ENCODE measurements at places on chromosomes 5 and 9.

GRCh38 chr5:170273968-170274710, 23.4 kb downstream of the LCP2 start:
- no peak for DNase-seq

GRCh38 chr9:87505869-87506678, 8.4 kb downstream of the DAPK1 start:
- DNase-seq = no peak

DNA sequence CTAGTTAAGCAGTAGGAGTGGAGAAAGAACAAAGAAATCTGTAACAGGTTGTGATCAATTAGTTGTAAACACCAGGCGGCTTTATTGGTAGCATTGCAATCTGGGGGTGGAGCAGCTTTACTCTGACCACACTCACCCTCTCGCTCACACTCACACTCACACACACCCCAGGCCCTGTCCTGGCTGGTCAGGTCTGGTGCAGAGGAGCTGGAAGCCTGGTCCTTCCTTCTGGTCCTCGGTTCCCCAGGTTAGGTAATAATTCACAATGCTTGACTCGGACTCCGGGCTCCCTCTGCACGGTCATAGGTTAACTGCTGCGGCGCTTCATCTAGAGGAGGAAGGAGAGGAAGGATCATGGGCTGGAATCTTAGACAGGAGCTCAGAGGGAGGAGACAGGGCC, 1.6 kb downstream of the CCL19 start:
- DNase-seq = no peak

GRCh38 chr5:58496488-58496887, 5.3 kb downstream of the GAPT start:
- no peak for DNase-seq

DNA sequence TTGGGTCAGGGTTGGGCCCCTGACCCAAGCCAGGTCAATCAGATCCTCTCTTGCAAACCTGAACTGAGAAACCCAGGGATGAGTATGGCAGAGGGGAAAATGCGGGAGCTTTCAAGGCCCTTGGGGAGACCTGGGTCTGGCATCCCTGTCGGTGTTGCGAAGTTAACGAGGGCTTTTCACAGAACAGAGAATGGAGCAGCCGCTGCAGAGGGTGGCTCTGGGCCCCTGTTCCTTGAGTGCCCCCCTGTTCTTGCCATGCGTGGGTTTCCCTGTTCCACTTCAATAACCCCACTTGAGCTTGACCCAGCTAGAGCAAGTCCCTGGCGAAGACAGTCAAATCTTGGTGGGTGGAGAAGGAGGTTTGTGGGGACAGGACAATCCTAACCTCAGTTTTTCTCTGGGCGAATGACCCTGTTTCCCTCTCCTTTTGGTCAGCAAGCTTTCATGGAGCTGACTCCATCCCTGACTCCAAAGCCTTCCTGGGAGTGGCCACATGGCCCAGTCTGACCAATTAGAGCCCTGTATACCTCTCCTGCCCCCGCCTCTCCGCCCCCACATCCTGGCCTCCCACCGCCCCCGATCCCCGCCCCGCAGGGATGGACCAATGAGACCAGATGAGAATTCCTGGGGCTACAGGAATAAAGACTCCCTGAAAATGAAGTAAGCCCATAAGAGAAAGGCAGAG, 2.9 kb upstream of the VDAC1 start:
- no peak for DNase-seq

DNA sequence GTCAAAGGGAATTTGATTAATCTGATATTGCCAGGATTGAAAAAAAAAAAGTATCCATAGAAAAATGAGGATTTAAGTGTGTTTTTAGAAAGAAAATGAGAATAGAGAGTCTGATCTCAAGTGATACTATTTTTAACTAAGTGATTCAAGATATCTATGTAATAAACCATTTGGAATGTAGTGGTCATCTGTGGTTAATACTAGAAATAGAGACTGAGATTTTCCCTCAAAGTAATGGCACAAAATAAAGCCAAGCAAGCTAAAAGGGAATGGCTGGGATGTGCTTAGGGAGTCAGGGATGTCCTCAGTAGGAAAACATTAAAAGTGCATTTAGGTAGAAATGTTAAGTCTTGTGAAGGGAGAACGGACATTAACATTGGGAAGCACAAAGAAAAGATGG, 90.6 kb downstream of the FBXO4 start:
- no peak for DNase-seq

GRCh38 chr5:96999856-97000255, 64.0 kb downstream of the LNPEP start:
- DNase-seq = no peak

DNA sequence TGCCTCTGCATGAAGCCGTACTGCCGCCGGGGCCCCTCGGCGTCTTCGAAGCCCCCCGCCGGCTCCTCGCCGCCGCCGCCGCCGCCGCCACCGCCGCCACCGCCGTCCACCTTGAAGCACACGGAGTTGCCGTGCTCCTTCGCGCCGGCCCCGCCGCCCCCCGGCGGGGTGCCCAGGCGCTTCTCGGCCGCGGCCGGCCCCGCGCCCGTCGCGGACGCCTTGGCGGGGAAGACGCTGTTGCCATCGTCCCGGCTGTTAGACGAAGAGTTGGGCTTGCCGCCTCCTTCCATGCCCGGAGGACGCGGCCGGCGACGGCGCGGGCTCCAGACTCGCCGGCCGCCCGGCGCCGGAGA, 400 bp downstream of the HCN1 start:
- DNase-seq = no peak

GRCh38 chr9:127883959-127884358, 6.5 kb upstream of the AK1 start:
- DNase-seq = no peak

- no peak for DNase-seq
Observed at GRCh38 chr5:31832966-31833365, 194.0 kb downstream of the PDZD2 start.

DNA sequence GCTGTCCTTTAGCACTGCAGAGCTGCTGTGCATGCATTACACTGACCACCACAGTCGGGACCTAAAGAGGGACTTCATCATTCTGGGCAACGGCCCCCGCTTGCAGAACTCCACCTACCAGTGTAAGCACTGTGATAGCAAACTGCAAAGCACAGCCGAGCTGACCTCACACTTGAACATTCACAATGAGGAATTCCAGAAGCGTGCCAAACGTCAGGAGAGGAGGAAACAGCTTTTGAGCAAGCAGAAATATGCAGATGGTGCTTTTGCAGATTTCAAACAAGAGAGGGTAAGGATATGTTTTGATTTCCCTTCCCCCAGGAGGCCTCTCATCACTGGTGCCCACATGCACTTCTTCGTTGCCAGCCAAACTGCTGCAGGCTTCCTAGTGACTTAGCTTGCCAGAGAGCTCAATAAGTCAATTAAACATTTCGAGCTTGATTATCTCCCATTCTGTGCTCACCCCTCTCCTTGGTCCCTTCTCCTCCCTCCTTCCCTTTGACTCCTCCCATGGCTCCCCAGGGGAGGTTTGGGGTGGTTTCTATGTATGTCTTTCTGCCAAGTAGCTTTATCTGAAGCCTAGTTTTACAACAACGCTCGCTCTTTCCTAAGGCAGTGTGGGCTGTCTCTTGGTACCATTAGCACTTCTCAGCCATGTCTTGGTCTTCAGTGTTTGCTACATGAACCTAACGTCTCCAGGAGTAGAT, 66.7 kb downstream of the ZNF462 start:
- no peak for DNase-seq

DNA sequence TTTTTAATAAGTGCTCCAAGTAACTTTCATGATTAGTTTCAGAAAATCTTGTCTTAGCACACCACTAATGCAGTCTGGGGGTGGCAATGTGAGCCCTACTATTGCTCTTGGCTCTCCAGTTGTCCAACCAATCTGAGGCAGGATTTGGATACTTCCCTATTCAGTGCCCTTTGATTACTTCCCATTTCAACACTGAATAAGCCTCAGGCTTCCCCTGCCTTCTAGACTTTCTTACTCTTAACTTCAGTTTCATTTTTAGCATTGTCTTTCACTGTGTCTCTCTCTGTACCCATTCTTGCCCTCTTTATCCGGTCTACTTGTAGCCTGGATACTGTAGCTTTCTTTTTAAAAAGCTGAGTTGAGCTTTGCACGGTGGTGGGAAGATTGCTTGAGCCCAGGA, 186.1 kb downstream of the C9orf152 start:
- DNase-seq = no peak

GRCh38 chr9:75713335-75713734, 177.1 kb upstream of the PCSK5 start:
- no peak for DNase-seq

DNA sequence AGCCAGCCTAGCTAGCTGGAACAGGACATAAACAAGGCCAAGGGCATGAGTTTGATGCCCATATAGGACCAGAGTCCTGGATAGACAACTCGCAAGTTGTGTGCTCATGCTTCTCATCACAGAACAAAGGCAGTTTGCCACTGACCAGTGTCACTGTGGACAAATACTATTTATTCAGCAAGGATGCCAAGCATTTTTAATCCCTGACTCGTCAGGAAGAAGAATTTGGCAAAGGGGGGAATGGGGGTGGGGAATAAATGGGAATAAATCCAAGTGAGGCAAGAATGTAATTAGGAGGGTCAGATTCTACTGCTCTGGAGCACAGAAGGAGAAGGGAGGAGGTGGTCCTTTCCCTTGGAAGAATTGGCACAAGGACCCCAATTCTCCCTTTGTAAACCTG, 46.8 kb upstream of the ANKRD55 start:
- DNase-seq = no peak

DNA sequence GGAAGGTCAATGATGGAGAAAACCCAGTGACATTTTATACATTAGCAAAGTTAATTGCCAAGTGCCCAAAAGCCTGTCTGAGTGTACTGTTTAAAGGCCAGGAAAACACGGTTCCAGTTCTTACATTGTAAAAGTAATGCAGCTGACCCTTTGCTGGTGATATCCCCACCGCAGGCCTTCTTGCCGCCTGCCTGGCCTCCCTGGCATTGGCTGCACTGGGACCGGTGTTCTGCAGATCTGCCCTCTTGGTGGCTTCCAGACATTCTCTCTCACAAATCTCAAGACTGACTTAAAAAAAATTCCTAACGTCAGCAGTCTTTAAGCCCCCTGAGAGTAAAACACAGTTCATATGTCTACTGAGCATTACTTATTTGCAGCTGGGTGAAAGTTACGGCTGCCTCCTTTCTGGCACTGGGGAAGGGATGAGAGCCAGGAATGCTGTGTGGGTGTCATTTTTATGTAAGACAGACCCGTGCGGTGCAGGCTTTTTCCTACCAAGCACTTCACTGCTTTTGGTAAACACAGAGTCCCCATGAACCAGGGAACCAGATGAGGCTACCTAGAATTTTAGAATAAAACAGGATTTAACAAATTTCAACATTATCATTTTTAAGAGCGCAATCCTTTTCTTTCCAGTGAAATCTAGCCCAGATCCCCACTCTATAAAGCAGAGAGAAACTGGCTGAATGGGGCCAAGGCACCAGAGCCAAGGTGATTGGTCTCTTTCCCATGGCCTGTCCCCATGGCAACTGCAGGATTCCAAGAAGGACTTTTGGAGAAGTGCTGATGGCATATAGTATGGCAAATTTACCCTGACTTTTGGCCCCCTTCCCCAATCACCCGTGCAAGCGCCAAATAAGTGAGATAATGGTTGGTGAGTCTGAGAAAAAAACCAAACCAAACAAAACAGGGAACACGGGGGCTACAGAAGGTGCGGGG, 80.8 kb downstream of the LMNB1 start:
- DNase-seq = no peak

All from stimulated activated CD4-positive, alpha-beta T cell treated with anti-CD3 and anti-CD28 coated beads, Interleukin-1b, Interleukin-23, amount 100 ng/mL, for 1 hour (primary cell).